Hepatic stellate cell (primary cell): ENCODE measurements at places on chromosomes 4 and X.

DNA sequence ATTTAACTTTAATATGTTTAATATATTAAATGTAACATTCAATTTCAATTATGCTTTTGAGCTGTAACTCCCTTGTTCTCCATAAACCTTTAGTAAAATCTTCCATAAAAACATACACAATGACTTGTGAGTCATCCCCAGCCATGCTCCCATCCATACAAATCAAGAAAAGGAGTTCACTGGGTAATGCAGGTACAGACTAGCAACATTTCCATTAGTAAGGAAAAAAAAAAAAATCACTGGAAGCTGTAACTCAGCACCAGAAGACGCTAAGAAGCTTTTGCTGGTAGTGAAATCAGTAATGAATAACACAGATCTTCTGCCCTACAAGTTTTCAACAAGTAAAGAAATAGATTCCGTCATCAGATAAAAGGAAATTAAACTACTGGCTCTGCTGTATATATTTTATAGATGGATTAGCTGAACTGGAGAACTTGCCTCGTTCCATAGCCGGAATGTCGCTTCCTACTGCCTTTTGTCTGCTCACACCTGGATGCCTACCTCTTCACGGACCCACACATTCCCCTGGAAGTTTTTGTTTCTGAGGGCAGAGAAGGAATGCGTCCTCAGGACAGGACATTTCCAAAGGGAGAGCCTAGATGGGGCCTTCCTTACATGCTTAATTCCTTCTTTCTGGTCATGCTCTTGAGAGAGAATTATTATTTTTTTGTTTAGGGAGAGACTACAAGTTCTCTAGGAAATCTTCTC lies 298.4 kb upstream of the ANKRD50 start:
- DNase-seq = no peak

DNA sequence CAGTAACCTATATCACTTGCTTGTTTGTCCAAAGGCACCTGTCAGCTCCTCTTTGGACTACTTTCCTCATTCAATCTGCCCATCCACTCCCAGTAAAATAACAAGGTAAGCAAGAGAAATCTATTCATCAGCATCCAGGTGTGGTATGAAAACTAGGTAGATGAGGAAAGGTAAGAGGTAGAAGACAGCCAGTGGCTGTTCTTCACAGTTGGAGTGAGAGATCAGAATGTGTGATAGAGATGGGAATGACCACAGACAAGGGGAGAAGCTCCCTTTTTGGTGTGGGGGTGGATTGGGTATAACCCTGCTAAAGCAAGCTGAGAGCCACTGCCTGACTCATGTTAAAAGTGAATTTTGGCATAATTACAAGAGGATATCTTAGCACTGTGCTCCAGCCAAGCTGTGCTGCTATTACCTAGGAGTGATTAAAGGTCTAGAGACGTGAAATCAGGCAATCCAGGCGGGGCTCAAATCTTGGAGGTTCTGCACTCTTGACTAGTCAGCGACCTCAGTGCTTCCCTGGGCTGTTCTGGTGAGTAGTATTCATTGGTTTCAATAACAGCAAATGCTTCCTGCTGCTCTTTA lies 28.1 kb upstream of the RASL11B start:
- no peak for DNase-seq

- DNase-seq = no peak
Observed at GRCh38 chr4:114562176-114562904, 36.3 kb upstream of the UGT8 start.

- no peak for DNase-seq
Observed at GRCh38 chr4:187577941-187578480, 417.6 kb upstream of the ZFP42 start.

- no peak for DNase-seq
Observed at GRCh38 chr4:137664046-137664387, 131.7 kb upstream of the PCDH18 start.

- no peak for DNase-seq
Observed at GRCh38 chr4:137641544-137641943, 109.2 kb upstream of the PCDH18 start.

- DNase-seq = no peak
Observed at GRCh38 chr4:108166441-108167315, 2.1 kb downstream of the LEF1 start.

- DNase-seq = peak; percentile 28
Observed at GRCh38 chr4:27010334-27010940, 149.8 kb downstream of the STIM2 start.

- DNase-seq = peak; percentile 42
Observed at GRCh38 chr4:176302283-176303275, 17.2 kb upstream of the SPCS3 start.

DNA sequence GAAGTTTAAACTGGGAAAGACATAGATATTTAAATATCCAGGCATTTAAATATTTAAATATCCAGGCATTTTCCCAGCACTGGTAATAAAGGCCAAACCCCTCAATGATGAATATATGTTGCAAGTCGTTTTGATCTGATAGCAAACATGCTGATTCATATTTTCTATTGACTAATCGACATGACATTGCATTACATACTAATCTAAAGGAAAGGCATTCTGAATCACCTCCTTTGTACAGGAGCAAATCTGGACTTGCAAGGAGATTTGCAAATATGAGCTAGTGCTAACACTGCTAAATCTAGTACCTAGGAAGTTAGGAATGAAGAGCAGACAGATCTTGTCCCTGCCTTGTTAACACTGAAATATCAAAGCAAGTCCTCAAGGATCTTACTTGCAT lies 207.3 kb downstream of the SLC7A11 start:
- no peak for DNase-seq

GRCh38 chr4:27149541-27150212 lies 289.0 kb downstream of the STIM2 start:
- no peak for DNase-seq

GRCh38 chrX:9724711-9725110 lies 40.9 kb downstream of the GPR143 start:
- no peak for DNase-seq

GRCh38 chrX:71052721-71053120 lies 15.4 kb downstream of the SNX12 start:
- no peak for DNase-seq

DNA sequence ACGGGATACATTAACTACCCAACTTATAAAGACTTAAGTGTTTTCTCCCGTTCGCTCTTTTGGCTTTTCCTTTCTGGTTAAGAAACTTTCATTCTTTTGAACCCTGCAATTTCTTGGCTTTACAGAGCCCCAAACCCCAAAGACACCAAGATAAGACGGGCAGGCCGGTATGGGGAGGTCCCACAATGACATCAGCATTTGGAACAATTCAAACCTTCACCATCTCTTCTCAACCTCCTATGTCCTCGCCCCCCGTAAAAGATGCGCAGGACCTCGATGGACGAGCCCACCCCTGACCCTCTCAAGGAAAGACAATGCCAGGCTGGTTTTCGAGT lies 999 bp downstream of the ZNF518B start:
- DNase-seq = no peak

DNA sequence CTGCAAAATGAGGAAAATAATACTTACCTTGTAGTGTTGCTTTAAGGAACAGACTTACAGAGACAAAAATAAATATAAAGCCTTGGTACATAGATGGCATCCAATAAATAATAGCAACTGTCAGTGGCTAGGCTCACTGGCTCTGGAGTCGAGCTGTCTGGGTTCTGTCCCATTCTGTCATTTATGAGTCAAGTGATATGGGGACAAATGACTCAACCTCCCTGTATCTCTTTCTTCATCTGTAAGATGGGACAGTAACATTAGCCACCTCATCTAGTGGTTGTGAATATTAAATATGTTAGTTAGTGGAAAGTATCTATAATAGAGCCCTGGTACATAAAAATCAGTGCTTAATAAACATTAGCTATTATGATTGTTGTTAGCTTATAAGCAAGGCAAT lies 16.7 kb upstream of the GATB start:
- DNase-seq = no peak

DNA sequence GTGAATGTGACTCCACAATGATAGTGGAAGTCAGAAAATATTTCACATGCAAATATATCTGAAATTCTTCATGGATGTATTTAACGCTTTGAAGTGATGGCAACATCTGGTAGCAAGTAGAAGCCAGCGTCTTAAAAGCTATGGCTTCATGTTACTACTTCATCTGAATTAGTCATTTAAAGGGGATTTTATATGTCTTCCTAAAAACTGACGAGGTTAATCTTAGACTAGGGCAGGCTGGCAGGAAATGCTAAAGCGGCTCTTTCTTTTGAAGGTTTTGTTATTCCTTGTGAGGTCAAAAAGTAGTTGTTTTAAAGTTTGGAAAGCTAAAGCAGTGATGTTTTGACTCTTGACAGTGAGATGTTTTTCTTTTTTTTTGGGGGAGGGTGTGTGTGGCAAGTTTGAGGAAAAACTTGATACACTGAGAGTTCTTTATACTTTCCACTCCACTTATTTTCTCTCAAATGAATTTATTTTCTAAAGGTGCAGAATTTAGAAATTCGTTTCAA lies 22.6 kb downstream of the PLS3 start:
- DNase-seq = no peak

DNA sequence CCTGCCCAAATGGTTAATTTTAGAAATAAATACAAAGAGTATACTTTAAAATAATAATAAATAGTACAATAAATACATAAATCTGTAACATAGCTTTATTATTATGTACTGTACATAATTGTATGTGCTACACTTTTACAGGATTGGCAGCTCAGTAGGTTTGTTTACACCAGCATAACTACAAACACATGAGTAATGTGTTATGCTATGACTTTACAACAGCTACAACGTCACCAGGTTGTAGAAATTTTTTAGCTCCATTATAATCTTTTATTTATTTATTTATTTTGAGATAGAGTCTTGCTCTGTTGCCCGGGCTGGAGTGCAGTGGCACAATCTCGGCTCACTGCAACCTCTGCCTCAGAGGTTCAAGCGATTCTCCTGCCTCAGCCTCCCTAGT lies 31.8 kb downstream of the RNF150 start:
- no peak for DNase-seq

- DNase-seq = no peak
Observed at GRCh38 chrX:131894995-131895394, 128.1 kb upstream of the STK26 start.

GRCh38 chr4:73653695-73654106 lies 33.5 kb upstream of the RASSF6 start:
- peak; percentile 25 for DNase-seq

- DNase-seq = peak; percentile 74
Observed at GRCh38 chrX:72308566-72309296, 3.0 kb upstream of the CITED1 start.

GRCh38 chr4:1676605-1677525 lies 7.2 kb downstream of the FAM53A start:
- no peak for DNase-seq

DNA sequence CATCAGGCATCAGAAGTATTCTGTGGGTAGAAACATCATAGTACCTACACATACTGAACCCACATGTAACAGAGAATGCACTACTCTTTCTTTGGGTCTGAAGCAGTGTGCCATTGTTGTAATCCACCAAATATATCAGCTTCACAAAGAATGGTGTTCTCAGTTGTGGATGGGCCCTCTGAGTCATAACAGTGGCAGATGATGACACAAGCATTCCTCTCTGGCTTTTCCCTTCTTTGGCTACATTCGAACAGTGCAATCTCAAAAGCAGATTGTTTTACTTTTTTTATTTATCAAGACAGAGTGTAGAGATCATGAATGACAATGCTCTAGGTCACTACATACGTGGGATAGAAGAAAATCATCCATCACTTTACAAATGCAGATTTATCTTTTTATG lies 247.2 kb upstream of the EPHA5 start:
- no peak for DNase-seq

DNA sequence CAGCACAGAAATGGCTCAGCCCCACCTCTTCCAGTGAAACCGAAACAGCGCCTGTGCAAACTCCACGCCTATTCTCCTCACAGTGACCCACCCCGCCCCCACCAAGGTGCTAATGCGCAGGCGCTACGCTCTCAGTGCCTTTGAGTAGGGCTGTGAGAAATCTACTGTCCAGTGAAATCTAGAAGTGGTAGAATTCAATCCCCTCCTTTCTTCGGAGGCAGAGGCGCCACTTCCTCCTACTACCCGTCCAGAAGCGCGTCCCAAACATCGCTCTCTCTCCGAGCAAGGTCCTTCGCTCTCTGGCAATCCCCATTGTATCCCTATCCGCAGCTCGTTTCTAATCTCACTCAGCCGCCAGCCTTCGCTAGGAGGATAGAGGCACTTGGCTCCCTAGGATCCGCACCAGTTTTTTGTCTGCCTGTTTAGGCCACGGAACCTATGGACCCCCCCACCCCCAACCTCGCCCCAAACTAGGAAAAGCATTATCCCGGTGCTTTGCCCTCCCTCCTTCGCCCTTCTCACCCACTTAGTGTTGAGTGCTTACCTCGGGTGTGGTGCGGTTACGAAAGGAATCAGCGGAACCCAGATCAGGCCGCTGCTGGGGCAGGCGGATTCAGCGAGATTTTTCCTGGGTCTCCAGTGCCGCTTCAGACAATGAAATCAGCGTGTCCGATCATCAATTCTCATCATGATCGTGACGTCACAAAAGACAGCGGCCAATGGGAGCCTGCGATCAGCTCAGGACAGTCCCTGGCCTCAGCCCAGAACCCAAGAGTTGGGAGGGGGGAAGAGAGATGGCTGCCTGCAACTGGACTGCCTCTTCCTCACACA lies at the start of gene HDX:
Gene HDX (minus strand): TSS at position 656 of the 831 bp plus-strand sequence. CDS start 27,056 bp downstream, outside the sequence.
- DNase-seq = peak; percentile 40
